RKO (cell line): ENCODE measurements at places on chromosomes 2 and 18.
A peak's percentile ranks its signal among the peaks of the same experiment; 100 is the strongest.

DNA sequence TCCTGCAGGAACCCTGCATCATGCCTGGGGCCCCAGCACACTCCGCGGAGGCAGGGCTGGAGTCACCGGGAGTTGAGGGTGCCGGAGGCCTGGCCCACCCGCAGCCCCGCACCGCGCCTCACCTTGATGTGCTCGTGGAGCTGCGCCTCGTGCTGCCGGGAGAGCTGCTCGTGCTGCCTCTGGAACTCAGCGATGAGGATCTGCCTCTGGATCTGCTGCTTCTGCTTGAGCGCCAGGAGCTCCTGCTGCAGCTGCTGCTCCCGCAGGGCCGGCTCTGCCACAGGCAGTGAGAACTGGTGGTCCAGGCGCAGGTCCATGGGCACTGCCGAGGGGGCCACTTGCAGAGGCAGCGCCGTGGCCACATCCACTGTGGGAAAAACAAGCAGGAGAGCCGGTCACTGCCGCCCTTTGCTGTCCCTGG, 211.1 kb downstream of the HDAC4 start:
- DNase-seq = no peak

GRCh38 chr2:47842846-47843245, 59.9 kb downstream of the MSH6 start:
- DNase-seq = no peak

DNA sequence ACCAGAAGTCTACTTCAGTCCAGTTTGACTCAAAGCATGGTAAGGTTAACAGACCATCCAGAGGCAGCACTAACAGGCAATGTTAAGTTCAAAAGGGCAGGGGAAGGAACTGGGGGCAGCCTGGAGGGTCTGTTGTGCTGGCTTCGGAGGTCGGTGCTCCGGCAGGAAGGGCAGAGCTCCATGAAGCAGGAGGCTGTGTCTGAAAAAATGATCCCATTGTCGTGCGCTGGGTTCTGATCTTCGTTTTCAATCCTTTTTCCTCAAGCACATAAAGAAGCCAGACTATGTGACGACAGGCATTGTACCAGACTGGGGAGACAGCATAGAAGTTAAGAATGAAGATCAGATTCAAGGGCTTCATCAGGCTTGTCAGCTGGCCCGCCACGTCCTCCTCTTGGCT, 21.9 kb upstream of the DLX1 start:
- no peak for DNase-seq

- no peak for DNase-seq
Observed at GRCh38 chr2:238313289-238313990, 6.9 kb upstream of the TRAF3IP1 start.

DNA sequence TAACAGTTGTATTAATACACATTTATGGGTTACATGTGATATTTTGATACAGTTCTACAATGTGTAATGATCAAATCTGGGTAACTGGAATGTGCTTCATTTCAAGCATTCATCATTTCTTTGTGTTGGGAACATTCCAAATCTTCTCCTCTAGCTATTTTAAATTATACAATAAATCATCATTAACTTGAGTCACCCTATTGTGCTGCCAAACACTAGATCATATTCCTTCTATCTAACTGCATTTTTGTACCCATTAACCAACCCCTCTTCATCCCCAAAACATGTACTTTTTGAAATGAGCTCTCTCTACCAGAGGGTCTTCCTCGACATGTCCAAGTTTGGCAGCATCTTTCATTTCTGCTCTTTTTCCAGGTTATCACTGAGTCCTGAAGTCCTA, 81.1 kb upstream of the TTC39C start:
- DNase-seq = no peak

DNA sequence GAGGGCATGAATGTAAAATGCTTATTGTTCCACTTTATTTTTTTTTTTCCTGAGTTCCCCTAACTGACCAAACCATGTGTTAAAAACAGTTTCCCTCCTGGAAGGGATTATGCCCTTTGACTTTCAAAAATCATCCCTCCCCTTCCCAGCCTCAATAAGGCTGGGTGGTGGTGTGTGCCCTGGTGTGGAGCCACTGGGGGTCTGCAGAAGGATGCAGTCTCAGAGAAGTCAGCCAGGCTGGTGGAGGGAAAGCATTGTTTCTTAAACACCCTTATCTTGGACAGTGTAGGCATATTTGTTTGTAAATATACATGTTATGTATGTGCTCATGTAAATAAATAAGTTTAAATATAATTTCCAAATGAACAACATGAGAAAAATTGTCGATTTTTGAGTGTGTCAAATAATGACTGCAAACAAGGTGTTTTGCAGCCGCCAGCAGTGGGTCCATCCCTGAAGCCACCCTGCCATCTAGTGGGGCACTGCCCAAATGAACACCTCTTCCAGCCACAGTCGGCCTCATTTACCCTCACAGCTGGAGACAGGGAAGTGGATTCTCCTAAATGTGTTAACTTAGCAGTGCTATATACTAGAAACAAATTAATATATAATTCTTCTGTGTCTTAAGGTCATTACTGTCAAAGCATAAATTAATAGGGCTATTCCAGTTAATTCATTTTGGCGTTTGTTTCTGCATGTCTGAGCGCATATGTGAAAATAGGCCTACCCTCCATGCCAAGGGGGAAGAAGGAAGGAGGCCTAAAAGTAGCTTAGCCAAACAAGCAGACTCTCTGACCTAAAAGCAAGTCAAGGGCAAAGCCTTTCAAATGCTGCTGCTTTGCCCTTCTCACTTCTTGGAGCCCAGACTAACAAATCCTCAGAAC, 209.6 kb upstream of the PIK3C3 start:
- peak; percentile 60 for DNase-seq

DNA sequence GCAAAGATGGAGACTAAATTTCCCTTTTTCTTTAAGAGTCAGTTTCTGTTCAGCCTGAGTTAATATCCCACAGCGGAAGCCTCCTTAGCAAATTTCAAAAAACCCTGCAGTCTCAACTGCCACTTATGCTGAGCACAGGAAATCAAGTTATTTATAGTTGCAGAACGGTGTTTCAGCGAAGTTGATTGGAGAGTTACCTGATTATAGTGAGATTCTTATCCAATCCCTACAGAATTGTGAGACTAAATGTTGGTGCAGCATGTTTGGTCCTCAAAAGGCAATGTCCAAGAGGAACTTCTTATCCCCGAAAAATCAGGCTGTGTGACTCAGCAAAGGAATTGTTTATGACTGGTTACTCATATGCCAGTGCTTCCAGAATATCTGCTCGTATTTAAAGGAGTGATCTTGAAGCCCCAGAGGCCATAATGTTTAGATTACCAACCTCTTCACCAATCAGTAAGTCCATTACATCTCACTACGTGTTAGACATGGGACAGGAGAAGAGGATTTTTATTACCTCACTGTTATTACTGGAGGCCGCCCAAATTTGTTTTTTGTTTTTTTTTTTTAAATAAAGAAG, 67.9 kb downstream of the LRRFIP1 start:
- DNase-seq = peak; percentile 94

DNA sequence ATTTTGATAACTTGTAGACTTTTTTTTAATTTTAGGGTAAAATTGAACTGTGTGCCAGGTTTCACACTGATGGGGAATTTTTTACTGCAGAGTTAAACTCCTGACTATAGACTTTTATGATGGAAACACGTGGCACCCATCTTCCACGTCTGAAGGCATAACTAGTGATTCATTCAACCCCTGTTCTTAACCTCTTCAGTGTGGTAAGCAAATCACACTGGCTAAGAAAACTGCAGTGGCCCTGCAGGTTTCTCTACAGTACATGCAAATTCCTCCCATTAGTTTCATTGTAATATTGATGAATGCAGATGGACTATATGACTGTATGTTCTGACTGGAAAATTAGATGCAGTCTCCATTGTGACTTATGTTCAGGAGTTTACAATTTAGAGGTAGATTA, 47.2 kb downstream of the SMAD4 start:
- DNase-seq = no peak

DNA sequence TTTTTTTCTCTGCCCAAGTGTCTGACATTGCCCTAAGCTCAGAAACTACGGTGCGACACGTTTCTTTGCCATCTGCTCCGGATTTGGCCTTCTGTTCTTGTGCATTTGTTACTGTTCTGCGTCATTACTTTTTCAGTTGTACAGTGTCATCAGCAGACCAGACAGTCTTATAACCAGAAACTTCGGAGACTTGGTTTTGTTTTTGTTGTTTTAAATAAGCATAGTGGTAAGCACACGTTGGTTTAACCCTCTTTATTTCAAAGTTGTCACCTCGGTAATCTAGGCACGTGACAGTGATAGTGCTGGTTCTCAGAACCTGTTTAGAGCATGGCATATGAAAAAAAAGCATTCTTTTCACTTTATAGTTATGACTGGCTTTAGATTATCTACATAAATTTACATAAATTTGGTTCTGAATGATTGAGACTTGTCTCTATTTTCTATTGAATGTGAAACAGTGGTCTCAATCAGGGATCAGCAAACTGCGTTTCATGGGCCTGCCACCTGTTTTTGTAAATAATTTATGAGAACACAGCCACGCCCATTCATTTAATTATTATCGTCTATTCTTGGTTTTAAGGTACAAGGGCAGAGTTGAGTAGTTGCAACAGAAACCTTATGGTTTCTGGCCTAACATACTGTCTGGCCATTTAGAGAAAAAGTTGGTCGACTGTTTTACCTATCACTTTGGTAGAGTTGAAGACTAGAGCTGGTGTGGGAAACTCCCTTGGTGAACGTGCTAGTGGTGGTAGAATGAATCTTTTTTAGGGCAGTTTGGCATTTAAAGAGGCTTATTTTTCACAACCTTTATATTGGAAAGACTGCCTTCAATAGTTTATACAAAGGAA, 106.5 kb downstream of the ZNF532 start:
- DNase-seq = no peak

- DNase-seq = no peak
Observed at GRCh38 chr2:219561179-219562048, 9.9 kb downstream of the OBSL1 start.

- DNase-seq = peak; percentile 46
Observed at GRCh38 chr2:222982010-222982908, 69.7 kb upstream of the KCNE4 start.

DNA sequence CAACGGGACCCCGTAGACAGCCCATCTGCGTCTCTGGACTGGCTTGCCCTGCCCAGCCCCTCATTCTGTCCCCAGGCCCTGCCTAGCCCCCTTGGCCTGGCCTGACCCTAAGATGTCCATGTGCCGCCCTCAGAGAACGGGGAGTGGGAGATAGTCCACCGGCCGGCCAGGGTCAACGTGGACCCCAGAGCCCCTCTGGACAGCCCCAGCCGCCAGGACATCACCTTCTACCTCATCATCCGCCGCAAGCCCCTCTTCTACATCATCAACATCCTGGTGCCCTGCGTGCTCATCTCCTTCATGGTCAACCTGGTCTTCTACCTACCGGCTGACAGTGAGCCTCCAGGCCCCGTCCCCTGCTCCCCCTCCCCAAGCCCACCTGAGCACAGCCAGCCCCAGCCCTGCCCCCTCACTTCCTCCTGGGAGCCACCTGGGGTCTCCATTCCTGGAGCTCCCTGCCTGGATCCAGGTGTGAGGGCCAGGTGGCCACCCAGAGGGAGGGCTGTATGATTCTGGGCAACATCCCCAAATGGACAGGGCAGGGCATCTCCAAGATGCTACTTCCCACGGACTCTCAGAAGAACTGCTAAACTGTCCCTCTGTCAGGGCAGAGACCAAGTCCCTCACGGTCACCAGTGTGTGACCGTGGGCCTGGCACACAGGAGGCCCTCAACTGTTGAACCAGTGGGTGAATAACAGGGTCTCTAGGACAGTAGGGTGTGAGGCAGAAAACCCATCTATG, 4.0 kb downstream of the CHRND start:
- no peak for DNase-seq

GRCh38 chr18:76558881-76559667, 64.0 kb upstream of the ZNF516 start:
- DNase-seq = no peak

GRCh38 chr2:144824306-144825080, 304.6 kb upstream of the ZEB2 start:
- no peak for DNase-seq

- DNase-seq = no peak
Observed at GRCh38 chr2:237700512-237701032, 73.2 kb downstream of the LRRFIP1 start.

DNA sequence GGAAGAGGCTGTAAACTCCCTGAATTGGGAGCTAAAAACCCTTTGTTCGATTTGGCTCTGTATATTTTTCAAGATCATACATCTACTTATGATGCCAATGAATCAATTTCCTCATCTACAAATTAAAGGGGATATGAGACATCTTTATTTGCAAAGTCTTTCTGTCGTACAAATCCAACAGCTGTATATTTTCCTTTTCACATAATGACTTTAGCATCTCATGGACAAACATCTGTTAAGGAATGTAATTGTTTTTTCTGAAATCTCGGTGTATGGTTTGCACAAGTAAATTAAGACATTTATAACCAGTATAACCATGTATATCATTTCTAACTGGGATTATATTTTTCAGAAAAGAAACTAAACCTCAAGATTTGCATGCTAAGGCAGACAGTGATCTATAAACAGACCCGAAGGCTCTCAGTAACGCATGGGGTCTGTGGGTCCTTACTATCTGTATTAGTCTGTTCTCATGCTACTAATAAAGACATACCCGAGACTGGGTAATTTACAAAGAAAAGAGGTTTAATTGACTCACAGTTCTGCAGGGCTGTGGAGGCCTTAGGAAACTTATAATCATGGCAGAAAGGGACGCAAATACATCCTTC, 130.8 kb downstream of the SLC8A1 start:
- DNase-seq = no peak

GRCh38 chr18:63233334-63233733, 86.2 kb downstream of the BCL2 start:
- DNase-seq = no peak

- DNase-seq = peak; percentile 96
Observed at GRCh38 chr2:675982-676646, 1.1 kb downstream of the TMEM18 start.

- no peak for DNase-seq
Observed at GRCh38 chr18:11081009-11081532, 68.3 kb downstream of the PIEZO2 start.

- DNase-seq = no peak
Observed at GRCh38 chr2:128404709-128405466, 86.2 kb upstream of the HS6ST1 start.

- peak; percentile 81 for DNase-seq
Observed at GRCh38 chr2:27356056-27356381, 545 bp downstream of the GTF3C2 start.

- no peak for DNase-seq
Observed at GRCh38 chr18:48028696-48029095, 98.2 kb upstream of the SMAD2 start.

GRCh38 chr2:3493615-3494007, 25.7 kb downstream of the ADI1 start:
- DNase-seq = no peak

DNA sequence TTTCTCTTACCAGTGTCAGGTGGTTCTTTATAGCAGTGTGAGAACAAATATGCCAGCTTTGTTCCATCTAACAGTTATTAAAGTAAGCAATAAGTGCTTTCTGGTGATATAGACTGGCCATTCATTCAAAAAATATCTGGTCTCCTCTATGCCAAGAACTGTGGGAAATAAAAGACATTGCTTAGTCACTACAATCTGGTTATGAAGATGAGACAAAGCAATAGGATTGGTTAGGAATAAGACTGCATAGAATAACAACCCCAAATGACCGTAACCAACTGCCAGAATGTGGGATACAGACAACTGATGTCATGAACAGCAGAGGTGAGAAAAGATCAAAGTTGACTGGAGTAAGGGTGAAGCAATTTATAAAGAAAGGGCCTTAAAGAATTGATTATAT, 83.8 kb downstream of the MBD2 start:
- DNase-seq = no peak

- no peak for DNase-seq
Observed at GRCh38 chr2:12094134-12094533, 347.7 kb downstream of the LPIN1 start.

GRCh38 chr18:76970770-76971559, 148.6 kb downstream of the ZNF236 start:
- DNase-seq = no peak
